Smooth muscle cell of the pulmonary artery (primary cell): ENCODE measurements at places on chromosomes 11 and 22. TPM values are rescaled to one million over a fixed set of nuclear protein-coding genes. Genes with fewer than 3 reads are reported as not detected.

SLC22A12 gene
- total RNA-seq: not detected in 2 replicates

RFPL1 gene
- total RNA-seq: not detected in 2 replicates

GRAP2 gene
- not detected in 2 replicates for total RNA-seq

PATE4 gene
- not detected in 2 replicates for total RNA-seq

MOGAT2 gene
- total RNA-seq: not detected in 2 replicates

RCN1 gene
- 309 and 582 TPM in 2 replicates for total RNA-seq

LDLRAD3 gene
- total RNA-seq: 5.4 and 7.8 TPM in 2 replicates

OR10AG1 gene
- not detected in 2 replicates for total RNA-seq

IL17REL gene
- not detected in 2 replicates for total RNA-seq

TNNI2 gene
- total RNA-seq: not detected in 2 replicates

MUC2 gene
- total RNA-seq: not detected in 2 replicates

DRICH1 gene
- 0.17 and 0.26 TPM in 2 replicates for total RNA-seq

FAM227A gene
- total RNA-seq: 1.1 and 3.9 TPM in 2 replicates

OR5M11 gene
- total RNA-seq: not detected in 2 replicates

PATE2 gene
- total RNA-seq: 0.20 TPM in 1 of 2 replicates, not detected in the other

ELFN2 gene
- total RNA-seq: under 0.01 and 0.10 TPM in 2 replicates

SCGB2A2 gene
- not detected in 2 replicates for total RNA-seq

SMIM38 gene
- 0.50 and 0.72 TPM in 2 replicates for total RNA-seq

KDM4E gene
- total RNA-seq: not detected in 2 replicates

LPXN gene
- total RNA-seq: 2.3 and 7.2 TPM in 2 replicates

CCDC73 gene
- total RNA-seq: not detected in 2 replicates

PIWIL4 gene
- 3.0 and 4.6 TPM in 2 replicates for total RNA-seq

NUP98 gene
- 104 and 110 TPM in 2 replicates for total RNA-seq

TRPC6 gene
- total RNA-seq: 0.89 and 16.9 TPM in 2 replicates

CELSR1 gene
- 2.0 and 14.1 TPM in 2 replicates for total RNA-seq

C11orf21 gene
- total RNA-seq: 0.07 and 0.20 TPM in 2 replicates

TEX12 gene
- 0.20 TPM in 1 of 2 replicates, not detected in the other for total RNA-seq

OLFML1 gene
- total RNA-seq: 3.4 and 51.0 TPM in 2 replicates

SMTNL1 gene
- not detected in 2 replicates for total RNA-seq

NXPE1 gene
- not detected in 2 replicates for total RNA-seq

TBX10 gene
- not detected in 2 replicates for total RNA-seq

OR10A4 gene
- not detected in 2 replicates for total RNA-seq

TLCD5 gene
- 8.6 and 11.6 TPM in 2 replicates for total RNA-seq

SLC37A4 gene
- 9.2 and 10.3 TPM in 2 replicates for total RNA-seq

LMO1 gene
- not detected in 2 replicates for total RNA-seq

RFPL3 gene
- not detected in 2 replicates for total RNA-seq

CHEK1 gene
- 13.1 and 20.6 TPM in 2 replicates for total RNA-seq

RBM4B gene
- 21.1 and 27.5 TPM in 2 replicates for total RNA-seq

PANX2 gene
- total RNA-seq: 2.0 and 2.1 TPM in 2 replicates

ANGPTL5 gene
- total RNA-seq: 2.7 TPM in 1 of 2 replicates, not detected in the other

CASP5 gene
- total RNA-seq: not detected in 2 replicates

TYR gene
- total RNA-seq: not detected in 2 replicates

CCDC81 gene
- 2.8 and 4.2 TPM in 2 replicates for total RNA-seq

SEZ6L gene
- 0.03 TPM in 1 of 2 replicates, not detected in the other for total RNA-seq

PYGM gene
- 6.0 and 8.8 TPM in 2 replicates for total RNA-seq

DLG2 gene
- 1.6 and 1.9 TPM in 2 replicates for total RNA-seq

LDHAL6A gene
- total RNA-seq: not detected in 2 replicates

CHST1 gene
- 0.73 and 3.6 TPM in 2 replicates for total RNA-seq

OR52E8 gene
- total RNA-seq: 0.13 TPM in 1 of 2 replicates, not detected in the other

IRAG1 gene
- 40.8 and 69.0 TPM in 2 replicates for total RNA-seq

PVALB gene
- not detected in 2 replicates for total RNA-seq

RTN4R gene
- total RNA-seq: 0.52 and 0.76 TPM in 2 replicates

APOA4 gene
- not detected in 2 replicates for total RNA-seq

FAM83F gene
- under 0.01 TPM in 1 of 2 replicates, not detected in the other for total RNA-seq

MRGPRX3 gene
- not detected in 2 replicates for total RNA-seq
